ENCODE measurements at places on chromosomes 4 and X.

DNA sequence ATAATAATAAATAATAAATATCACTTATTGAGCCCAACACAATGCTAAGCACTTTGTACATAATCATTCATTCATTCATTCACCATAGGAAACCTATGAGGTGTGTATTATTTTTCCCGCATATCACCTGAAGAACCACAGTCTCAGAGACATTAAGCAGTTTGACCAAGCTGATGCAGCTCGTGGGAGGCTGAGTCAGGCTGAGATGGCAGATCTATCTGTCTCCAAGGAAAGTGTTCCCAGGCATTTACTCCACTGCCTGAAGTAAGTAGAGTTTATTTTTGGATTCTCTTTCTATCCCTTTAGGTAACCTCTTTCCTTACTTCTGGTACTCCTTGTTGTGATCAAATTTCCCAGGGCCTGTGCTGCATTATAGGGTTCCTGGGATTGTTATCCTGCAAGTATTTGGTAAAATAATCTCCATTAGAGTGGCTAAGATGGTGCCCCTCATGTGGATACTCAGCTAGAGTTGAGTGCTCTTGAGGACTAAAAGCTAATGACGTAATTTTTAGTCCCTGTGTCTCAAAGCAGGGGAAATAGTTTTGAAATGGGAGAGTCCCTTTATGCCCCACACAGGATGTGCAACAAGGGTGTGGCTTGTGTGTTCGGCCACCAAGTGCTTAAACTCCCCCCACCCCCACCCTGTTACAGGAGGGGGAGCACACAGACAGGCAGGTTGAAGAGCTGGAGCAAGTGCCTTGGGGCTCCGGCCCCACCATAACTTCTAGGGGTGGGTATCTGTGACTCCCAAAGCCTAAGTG, 467.0 kb downstream of the STIM2 start:
- DNase-seq: no peak

- no peak for DNase-seq
Observed at GRCh38 chrX:31190221-31190975, 118.6 kb upstream of the FTHL17 start.

DNA sequence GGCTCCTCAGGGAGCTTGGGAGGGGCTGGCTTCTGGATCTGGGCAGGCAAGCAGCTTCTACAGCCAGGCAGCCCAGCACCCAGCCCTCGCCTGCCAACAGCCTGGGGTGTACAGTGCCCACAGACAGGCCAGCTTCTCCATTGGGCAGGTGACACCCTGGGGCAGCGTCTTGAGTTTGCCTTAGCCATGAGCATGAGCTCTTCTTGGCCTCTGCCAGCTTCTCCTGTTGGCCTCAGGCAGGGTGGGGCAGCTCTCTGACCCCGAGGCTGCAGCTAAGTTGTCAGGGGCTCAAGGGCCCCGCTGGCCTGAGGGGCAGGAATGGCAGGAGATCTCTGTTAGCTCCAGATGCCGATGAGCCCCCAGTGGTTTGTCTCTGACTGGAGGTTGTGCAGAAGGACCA, 7.8 kb upstream of the CNGA2 start:
- DNase-seq: no peak

- DNase-seq: no peak
Observed at GRCh38 chr4:73735231-73735630, 5.1 kb upstream of the CXCL8 start.

- DNase-seq: no peak
Observed at GRCh38 chrX:119292445-119292844, 56.4 kb downstream of the PGRMC1 start.

- DNase-seq: no peak
Observed at GRCh38 chr4:153451911-153452657, 14.1 kb upstream of the TMEM131L start.

DNA sequence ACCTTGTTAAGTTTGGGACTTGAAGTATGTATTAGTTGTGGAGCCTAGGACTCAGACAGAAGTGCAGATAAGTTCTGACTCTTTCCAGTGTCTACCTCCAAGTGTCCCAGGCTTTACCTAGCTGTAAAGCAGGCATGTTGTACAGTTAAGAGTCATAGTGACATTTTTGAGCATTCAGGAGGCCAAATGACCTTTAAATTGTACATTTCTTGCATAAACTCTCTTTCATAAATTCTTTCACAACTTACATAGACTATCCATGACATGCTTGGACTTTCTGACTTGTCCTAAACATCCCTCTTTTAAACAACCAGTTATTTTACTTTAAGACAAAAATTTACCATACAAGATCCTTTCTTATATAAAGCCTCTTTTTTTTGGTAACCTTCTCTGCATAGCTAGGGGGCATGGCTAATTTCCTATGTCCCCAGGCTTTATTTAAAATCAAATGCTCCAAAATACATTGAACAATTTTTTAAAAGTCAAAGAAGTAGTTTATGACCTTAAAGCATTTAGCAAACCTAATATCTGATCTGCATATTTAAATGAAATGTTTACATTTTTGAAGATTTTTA, 40.1 kb upstream of the UGT8 start:
- no peak for DNase-seq

- DNase-seq: no peak
Observed at GRCh38 chrX:9605484-9605883, 140.6 kb downstream of the TBL1X start.

DNA sequence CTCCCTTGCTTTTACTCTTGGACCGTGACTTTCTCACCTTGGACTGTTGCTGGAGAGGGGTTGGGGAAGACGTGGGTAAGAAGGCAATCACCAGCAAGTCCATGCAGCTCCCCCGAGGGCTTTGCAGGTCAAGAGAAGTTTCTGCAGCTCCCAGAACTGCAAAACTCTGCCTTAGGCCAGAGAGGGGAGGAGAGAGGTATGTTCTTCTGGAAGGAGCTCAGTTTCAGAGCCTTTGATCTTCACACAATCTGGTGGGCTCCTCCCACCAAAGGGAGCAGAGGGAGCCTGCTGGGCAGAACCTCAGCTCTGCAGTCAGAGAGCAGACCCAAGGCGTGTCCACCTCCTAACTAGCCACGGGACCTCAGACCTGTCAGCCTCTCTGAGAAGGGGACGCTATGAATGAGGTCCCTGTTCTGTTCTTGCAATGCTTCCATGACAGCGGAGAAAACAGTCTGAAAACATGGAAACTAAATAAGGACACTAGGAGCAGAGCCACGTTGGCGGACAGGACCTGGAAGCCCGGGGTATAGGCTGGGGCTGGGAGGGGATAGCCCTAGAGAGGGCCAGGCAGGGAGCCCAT, 92.8 kb downstream of the EVC2 start:
- no peak for DNase-seq

DNA sequence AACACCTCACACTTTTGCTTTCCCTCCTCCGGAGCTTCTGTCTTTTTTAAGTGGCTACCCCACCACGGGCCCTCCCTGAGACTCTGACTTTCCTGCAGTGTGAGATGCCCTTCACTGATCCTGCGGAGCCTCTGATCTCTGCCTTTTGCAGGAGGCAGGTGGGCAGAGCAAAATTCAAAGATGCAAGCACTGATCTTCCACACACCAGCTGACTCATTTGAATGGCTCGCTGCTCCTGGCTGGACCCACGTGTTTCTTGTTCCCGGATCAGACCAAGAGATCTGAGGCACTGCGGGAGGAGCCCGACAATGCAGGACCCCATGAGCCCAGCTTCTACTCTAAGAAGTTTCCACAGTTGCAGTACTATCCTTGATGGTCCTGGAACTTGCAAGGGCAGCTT, 1607.9 kb upstream of the TENM3 start:
- DNase-seq: no peak

DNA sequence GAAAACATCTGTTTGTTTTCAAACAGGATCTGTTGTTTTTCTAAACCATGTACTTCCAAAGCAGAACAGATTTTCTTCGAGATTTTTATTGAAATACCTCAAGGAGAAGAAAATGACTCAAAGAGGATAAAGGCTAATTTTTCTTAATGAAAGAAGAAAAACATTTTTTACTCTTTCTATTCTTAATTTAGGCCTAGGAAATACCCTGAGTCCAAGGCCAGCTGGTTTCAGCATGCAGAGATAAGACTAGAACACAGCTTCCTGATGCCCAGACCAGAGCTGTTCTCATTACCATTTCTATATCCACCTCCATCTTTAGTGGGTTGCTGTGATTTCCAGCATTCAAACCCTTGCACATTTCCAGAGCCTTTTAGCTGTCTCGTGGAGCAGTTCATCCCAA, 18.3 kb downstream of the GAB1 start:
- no peak for DNase-seq

- DNase-seq: no peak
Observed at GRCh38 chrX:19688426-19688825, 173.1 kb upstream of the MAP3K15 start.

GRCh38 chr4:47590325-47590724, 105.2 kb downstream of the ATP10D start:
- DNase-seq: no peak

DNA sequence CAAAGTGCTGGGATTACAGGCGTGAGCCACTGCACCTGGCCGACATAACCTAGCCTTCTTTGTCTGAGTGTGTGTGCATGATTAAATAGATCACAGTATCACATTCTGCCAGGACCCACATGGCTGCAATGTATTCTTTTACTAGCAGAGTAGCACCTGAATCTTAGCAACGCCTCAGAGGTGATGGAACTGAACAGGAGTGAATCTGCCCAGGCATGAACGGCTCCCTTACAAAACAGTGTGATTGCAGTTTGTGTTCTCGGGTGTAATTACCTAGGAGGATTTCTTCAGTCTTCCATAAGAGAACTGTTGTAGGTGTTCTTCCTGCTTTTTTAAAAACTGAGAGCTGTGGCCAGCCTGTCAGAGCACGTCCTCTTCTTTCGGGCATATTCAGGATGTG, 122.7 kb upstream of the STS start:
- no peak for DNase-seq

GRCh38 chr4:88185906-88186305, 27.5 kb upstream of the ABCG2 start:
- DNase-seq: no peak

DNA sequence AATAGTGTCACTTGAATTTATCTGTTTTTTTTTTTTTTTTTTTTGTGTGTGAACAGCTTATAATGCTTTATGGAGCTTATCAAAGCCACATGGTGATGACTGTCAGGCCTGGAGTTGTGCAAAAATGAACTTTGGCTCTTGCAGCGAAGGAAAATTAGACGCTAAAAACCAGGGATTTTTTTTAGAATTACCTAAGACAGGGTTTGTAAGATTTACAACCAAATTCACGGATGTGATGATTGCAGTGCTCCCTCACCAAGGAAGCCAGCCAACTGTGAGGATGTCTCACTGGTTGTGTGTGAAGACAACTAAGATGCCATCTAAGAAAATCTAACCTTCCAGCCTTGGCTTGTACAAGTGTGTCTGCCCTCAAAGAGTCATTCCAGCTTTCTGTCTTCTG, 127.1 kb upstream of the SLC4A4 start:
- DNase-seq: no peak

DNA sequence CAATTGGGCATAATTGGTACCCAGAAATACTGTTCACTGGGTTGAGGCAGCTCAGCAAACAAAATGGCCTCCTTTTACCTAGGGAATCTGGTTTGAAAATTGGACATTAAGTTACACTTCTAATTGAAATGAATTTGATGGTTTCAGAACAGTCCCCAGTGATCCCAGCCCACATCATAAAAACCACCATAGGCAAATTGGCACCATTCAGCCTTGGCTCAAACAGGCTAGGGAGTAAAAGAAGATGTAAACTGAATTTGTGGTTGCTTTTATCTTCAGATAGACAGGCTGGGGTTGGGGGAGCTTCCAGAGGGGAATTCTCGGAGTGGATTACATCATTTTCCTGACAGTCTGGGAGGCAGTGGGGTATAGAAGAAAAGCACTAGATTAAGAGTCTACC, 576.5 kb downstream of the MID1IP1 start:
- DNase-seq: no peak

DNA sequence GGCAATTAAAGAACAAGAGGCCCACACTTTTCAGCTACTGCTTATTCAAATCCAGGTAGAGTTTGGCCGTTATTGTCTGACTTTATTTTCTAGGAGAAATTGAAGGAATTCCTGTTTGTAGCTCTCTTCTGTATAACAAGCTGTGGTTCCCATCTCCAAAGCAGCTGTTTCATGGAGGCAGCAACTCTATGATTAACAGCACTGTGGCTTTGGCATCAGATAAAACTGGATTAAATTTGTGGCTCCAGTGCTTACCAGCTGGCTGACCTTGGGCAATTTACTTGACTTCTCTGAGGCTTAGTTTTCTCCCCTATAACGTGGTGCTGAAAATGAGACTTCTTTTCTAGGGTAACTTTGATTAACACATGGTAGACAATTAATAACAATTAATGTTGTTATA, 28.1 kb downstream of the SLC30A9 start:
- no peak for DNase-seq

- DNase-seq: no peak
Observed at GRCh38 chr4:165720411-165721082, 152.5 kb upstream of the TLL1 start.

- no peak for DNase-seq
Observed at GRCh38 chrX:70009049-70009448, 40.7 kb downstream of the AWAT2 start.

DNA sequence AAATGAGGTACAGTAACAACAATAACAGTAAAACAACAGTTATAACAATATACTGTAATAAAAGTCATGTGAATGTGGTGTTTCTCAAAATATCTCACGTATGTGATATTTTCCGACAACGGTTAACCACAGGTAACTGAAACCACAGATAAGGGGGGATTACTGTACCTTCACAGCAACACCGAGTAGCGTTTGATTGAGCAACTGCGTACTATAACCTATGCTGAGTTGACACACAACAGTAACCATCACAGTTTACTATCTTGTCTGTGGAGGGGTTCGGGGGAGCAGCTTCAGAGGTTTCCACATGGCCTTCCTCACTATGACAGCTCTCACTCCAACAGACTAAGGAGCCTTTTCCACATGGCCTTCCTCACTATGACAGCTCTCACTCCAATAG, 13.4 kb downstream of the RBMX2 start:
- no peak for DNase-seq

DNA sequence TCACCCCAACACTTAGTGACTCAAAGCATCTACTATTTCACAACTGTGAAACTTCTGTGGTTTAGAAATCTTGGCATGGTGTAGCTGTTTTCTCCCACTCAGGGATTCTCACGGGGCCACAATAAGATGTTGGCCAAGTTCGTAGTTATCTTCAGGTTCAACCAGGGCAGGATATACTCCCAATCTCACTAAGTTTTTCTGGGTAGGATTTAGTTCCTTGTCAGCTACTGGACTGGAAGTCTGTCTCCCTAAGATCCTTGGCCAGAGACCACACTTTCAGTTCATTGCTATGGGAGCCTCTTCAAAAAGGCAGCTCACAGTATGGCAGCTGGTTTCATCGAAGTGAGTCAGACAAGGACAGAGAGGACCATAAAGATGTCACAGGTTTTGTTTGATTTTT, 111.7 kb upstream of the PDHA2 start:
- DNase-seq: no peak
